ENCODE measurements at places on chromosomes 1 and 21.

DNA sequence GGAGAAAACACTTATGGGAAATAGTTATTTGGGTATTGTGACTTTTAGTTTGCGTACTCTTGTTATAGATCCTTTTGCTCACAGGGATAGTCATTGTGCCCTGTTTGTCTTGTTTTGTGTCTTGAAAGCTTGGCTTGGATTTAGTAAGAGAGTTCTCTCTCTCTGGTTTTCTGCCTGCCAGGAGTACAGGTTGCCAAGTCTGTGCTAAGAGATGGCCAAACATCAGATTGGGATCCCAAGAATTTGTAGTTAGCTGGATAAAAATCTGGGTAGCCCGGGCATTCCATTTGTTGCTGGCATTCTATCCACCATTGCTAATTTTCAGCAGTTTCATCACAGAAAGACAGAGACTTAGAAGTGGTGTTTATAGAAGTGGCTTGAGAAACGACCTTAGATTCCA is 222.2 kb downstream of the NRIP1 start:
- no peak for DNase-seq

GRCh38 chr1:5575396-5575940 is 416.8 kb downstream of the NPHP4 start:
- DNase-seq: no peak

GRCh38 chr21:46220275-46220810 is 8.2 kb downstream of the LSS start:
- DNase-seq: no peak

DNA sequence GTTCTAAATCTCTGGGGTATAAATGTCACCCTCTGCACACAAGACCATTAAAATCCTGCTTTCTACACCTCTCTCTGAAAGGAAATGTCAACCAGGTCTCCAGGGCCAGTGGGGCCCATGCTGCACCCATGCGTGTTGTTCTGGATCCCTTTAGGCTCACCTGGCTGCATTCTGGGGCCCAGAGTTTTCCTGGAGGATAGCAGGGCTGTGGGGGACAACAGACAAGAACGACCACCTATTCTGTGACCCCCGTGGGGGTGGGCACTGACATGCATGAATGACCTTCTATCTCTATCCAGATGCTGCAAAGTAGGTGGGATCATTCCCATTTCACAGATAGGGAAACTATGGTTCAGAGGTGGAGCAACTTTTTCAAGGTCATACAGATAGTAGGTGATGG is 41.6 kb downstream of the TNNT2 start:
- no peak for DNase-seq

DNA sequence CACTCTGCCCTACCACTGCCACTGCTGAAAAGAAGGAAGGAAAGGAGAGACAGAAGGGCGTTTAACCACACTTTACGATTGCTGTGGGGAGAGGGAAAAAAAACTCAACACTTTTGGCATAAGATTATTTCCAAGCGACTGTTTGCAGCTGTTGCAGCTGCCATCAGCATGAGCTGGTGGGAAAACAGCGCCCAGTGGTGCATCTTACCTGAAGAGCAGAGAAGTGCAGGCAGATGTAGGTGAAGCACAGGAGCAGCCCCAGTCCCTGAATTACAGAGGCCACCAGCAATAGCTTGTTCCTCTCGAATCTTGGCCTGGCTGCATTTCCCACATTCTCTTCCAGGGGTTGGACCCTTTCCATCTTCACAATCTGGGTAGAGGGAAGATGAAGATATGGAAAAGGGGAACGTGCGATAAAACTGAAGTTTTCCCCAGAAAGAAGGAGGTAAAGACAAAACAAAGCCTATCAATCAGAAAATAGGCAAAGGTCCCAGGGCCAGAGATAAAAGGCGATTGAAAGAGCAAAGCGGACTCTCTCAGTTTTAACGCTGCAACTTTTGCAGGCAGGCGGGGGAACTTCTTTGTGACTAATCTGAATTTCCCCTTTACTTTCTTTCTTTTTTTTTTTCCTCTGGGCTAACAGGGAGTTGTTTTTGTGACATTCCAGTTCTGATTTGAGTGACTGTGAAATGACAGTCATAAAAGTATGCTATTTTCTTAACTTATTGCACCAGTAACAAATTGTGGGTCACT is at the start of gene TNFSF4:
TSS of gene TNFSF4 (minus strand) at position 516 of the 753 bp plus-strand sequence. CDS start at position 361, 155 bp downstream.
- DNase-seq: peak; percentile 50

GRCh38 chr1:67713057-67713846 is 28.3 kb downstream of the GADD45A start:
- no peak for DNase-seq

DNA sequence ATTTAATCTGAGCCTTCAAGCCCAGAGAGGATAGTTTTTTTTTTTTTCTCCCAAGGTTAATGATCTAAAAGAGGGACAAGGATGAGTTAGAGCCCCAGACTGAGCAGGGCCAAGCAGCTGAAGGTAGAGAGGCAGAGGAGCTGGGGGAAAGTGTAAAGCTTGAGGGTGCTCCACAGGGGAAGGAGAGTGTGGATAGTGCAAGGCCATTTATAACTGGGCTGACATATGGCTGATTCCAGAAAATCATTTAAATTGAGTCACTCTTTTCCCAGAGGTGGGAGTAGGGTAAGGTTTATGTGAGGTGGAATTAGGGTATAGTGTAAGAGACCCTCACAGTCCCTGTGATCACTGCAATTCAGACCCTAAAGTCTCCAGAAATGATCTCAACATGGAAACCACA is 55.8 kb downstream of the BEND5 start:
- DNase-seq: no peak

- DNase-seq: no peak
Observed at GRCh38 chr1:89974696-89975470, 20.0 kb upstream of the ZNF326 start.

DNA sequence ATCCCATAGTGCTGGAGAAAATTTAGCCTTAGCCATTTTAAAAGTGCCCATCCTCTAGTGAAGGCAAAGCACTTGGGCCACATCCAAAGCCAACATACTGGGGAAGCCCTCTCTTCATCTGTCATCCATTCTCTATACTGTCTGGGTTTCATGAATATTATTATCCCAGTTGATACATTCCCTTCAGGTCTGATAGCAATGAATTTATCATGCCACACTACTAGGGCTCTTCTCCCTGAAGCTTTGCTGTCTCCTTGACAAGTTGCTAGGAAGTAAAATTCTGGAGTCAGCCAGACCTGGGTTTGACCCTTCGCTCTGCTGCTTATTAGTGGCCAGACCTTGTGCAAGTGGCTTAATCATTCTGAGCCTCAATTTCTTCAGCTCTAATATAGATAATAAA is 1041.4 kb upstream of the ADGRL2 start:
- no peak for DNase-seq

DNA sequence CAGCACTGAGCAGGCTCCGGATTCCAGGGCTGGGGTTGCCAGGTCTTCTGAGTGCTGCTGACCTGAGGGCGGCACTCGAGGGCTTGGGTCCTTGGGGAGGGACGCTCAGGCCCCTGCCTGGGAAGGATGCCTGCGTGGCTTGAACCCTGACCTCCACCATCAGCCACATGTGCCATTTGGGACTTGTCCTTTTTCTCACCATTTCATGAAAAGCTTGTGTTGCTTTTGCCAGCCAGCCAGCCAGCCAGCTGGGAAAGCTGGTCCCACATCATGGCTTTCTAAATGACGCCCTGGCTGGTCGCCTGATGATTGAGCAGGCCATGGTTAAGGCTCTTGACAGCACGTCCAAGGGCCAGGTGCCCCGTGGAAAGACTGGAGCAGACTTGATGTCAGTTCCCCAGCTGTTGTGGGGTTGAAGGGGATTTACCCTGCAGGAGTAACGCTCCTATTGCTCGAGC is 168.7 kb downstream of the CAMTA1 start:
- no peak for DNase-seq

DNA sequence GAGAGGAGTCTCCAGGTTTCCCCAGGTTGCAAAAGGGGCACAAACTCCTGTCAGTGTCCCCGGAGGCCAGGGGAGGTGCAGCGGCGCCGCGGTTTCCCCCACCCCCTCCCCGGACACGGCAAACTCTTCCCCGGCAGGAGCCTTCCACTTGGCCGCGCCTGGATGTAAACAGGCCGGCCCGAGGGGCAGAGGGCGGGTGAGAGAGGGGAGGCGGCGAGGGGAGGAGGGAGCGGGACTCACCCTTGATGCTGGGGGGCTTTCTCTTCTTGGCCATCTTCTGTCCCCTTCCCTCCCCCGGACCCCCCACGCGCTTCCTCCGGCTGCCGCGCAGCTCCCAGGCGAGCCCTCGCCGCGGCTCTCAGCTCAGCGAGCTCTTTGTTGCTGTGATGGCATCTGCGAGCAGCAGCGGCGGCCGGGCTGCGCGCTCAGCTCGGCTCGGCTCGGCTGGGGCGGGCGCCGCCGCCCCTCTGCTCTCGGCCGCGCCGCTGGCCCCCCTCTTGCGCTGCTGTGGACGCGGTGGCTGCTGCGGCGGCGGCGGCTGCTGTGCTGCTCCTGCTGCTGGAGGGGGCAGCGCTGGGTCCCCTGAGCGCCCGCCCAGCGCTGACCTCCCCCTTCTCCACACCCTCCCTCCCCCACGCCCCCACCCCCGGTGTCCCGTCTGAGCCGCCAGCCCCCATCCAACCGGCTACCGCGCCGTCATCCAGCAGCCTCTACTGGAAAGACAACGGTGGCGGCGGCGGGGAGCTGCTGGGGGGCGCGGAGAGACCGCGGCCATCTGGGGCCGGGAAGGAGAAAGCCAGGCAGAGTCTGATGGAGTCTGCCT is 4.9 kb upstream of the SLC44A5 start:
- DNase-seq: no peak

DNA sequence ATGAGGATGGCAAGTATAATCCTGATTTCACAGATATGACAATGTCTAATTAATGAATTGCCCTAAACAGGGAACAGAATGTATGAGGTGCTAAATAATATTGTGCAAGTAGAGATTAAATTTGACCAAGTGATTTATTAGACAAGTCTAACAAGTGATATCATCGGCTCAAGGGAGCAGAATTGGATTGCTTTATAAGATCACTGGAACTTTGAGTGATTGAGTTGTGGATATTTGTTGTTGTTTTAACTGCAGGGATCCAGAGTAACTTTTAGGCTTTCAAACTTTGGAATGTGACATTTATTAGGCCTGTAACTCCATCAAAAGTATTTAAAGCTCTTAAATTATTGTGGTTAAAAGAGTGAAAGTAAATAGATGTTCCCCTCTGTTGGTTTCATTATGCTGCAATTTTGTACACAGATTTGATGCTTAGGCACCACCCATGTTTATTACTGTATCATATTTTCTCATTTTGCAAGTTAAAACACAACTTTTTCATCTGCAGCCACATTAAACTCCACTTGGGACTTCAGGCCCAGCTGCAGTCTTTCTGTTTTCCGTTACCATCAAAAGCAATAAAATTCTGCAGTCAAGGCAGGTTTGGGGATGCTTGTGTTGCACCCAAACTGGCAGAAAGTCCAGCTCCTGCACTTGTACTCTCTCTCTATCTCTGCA is 206.6 kb downstream of the HLX start:
- DNase-seq: no peak

DNA sequence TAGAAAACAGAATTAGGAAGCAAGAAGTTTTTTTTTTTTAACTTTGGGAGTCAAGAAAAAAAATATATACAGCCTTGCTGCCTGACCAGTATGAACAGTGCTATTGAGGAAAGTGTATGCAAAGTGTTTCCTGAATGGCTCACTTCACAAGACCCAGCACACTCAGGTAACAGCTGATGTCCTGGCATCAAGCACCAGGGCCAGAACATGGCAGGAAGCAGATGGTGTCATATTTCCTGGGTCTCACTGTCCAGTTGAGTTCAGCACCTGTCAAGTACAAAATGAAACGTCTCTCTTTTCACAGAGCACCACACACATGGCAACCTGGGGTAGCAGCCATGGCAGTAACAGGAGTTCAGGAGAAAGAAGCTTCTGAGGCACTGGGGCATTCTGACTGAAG is 372.3 kb downstream of the TTLL7 start:
- peak; percentile 77 for DNase-seq

- DNase-seq: no peak
Observed at GRCh38 chr1:23709229-23709628, 17.6 kb downstream of the RPL11 start.

DNA sequence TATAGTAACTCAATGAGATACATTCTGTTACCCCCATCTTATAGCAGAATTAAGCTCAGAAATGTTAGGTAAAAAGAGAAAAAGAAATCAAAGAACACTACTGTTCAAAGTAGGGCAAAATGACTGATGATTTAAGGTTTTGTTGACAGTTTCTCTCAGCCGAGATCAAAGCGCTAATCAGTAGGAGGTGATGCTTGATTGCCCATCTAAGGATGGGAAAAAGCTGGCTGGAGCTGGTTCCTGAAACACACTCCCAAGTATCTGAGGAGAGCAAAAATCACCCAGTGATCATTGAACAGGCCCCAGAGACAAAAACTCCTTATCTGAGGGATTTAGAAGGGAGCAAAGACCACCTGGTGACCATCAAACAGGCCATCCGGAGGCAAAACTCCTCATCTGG is 64.5 kb upstream of the CSF1 start:
- no peak for DNase-seq

- peak; percentile 13 for DNase-seq
Observed at GRCh38 chr1:45230537-45230936, 24.1 kb upstream of the ZSWIM5 start.

DNA sequence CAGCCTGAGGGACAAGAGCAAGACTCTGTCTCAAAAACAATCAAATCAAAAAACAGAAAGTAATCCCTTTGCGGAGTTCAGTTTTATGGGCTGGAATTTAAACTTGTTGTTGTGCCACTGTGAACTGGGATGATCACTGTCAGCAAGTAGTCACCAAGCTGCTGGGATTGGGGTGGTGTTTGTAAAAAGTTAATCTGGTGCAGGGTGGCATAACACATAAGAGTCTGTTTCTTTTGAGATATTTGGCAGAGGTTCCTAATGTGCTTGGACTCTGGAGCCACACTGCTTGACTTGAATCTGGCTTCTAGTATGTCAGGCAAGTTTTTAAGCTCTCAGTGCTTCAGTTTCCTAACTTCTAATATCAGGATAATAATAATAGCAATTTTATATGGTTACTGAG is 6.6 kb downstream of the CLIC4 start:
- DNase-seq: no peak

GRCh38 chr1:119648620-119649004 is 546 bp upstream of the ZNF697 start:
- no peak for DNase-seq

DNA sequence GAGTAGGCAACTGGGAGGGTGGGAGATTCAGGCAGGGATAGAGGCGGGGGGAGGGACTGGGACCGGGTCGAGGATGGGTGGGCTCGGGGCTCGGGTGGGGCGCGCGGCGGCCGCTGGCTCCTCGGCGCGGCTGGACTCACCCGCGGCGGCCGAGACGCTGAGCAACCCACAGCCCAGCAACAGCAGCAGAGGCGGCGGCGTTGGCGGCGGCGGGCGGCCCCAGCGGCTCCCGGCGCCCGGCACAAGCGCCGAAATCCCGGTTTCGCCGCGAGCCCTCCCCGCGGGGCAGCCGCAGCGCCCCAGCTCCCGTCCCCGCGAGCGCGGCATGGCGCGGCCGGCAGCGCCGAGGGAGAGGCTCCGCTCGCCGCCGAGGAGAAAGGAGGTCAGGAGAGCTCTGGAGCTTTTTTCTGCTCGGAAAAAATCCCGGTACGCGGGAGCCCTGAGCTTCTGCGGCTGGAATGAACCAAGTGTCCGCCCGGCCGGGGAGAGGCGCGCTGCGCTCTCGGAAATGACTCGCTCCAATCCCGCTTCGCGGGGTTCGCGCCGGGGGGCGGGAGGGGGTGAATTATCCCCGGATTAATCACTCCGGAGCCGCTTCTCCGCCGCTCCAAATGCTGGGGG is at the start of gene CSMD2:
TSS of gene CSMD2 (minus strand) at position 460 of the 621 bp plus-strand sequence. CDS start at position 327, 133 bp downstream.
- DNase-seq: no peak

Data from GM12865 (cell line).